ENCODE measurements at places on chromosomes 2 and 18.

GRCh38 chr2:236284208-236284607, 20.0 kb upstream of the ASB18 start:
- no peak for DNase-seq

- DNase-seq = peak; percentile 58
These were observed 1.1 kb downstream of the RNF103 start for GRCh38 chr2:86622519-86623042.

GRCh38 chr2:212548455-212548819, 9.8 kb upstream of the ERBB4 start:
- no peak for DNase-seq

- DNase-seq = no peak
These were observed 22.0 kb downstream of the EFHD1 start for GRCh38 chr2:232655392-232655791.

- no peak for DNase-seq
These were observed 20.1 kb upstream of the MYO1B start for GRCh38 chr2:191225126-191225525.

GRCh38 chr2:221514305-221515040, 57.6 kb downstream of the EPHA4 start:
- no peak for DNase-seq

DNA sequence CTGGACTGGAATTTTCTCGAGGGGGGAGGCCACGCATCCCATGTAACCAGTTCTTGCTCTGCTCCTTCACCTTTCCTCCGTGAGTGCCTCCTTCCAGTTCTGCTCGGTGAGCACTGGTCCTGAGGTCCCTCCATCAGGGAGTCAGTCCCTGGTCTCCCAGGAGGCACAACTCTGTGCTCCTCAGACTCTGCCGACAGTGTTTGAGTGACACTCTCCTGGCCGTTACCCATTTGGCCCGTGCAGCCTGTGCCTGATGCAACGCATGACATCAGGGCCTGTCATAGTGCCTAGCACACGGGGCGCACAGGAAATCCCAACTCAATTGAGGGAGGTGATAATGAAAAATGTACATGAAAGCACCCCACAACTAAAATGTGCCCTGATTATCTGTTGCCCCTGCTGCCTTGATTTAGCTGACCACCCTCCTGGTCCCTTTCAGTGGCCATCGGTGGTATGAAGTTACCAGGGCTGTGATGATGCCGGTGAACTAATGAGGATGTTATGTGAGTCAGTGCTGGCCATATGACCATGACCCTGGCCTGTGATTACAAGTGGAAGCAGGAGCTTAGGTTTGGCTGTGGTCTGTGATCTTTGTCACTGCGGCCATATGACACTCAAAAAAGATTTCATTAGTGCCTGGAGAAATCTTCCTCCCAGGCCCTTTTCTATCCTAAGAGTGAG, 144.6 kb downstream of the TDRD15 start:
- no peak for DNase-seq

GRCh38 chr18:39845631-39846030, 2109.4 kb upstream of the PIK3C3 start:
- DNase-seq = no peak

- DNase-seq = no peak
These were observed 32.5 kb downstream of the DOCK10 start for GRCh38 chr2:225009768-225010167.

DNA sequence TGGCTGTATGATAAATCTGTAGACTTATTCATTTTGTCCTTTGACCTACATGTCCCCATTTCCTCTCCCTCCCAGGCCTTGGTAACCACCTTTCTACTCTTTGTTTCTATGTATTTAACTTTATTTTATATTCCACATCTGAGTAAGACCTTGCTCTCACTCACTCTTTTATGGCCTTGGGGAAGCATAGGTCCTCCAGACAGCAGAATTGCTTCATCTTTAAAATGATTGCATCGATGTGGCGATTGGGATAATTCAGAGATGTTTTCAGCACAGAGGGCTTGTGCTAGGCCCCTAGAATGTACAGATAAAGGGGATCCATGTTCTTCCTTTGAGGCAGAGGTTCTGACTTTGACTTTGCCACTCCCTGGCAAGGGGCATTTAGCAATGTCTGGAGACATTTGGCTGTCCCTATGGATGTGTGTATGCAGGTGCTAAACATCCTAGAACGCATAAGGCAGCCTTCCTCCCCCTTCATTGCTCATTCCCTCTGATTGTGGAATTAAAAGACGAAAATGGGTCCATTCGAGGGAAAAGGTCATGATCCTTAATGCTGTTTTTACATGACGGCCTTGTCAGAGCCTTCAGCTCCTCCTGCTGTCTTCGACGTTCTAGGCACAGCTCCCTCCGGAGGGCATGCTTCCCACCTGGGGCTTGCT, 1.2 kb upstream of the GPR39 start:
- DNase-seq = no peak

- no peak for DNase-seq
These were observed 34.1 kb downstream of the PARD6G start for GRCh38 chr18:80213182-80213581.

- no peak for DNase-seq
These were observed 77.9 kb upstream of the MCFD2 start for GRCh38 chr2:46993501-46993900.

DNA sequence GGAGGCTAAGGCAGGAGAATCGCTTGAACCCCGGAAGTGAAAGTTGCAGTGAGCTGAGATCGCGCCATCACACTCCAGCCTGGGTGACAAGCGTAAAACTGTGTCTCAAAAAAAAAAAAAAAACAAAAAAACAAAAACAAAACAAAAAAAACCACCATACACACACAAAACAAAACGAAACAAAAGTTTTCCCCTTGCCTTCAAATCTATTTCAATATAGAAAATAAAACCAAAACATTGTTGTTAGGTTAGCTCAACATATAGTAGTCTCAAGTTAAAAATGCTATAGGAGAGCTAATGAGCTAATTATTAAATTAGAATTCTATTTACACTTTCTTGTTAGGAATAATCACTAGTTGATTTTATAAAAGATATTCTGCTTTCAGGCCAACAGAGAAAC, 43.3 kb downstream of the FBXO11 start:
- DNase-seq = no peak

DNA sequence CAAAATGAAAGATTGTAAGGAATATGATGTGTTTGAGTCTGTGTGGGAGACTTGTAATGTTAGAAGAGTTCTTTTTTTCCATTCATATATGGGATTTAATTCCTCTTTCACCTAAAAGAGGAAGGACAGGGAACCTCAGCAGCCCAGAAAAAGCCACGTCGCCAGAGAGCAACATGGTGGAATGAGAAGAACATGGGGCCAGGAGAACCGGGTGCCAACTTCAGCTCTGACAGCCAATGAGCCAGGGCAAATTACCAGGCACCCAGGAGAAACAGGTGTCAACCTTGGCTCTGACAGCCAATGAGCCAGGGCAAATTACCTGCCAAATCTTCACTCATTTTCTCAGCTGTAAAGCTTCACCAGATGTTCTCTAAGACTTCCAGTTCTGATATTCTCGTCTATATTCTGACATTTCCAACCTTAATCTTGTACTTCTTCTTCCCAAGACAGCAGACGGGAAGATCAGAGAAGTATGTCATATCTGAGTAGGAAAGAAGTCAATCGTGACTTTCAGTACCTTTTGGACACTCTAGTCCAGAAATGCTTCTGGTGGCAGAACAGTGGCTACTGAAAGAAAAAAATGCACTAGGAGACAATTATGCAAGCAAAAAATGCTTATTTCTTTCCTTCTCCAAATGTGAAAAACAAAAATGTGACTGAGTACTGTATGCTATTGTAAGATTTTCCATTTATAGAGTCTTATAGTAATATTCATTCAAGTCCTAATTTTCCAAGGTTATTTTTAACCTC, 79.2 kb upstream of the COL5A2 start:
- DNase-seq = no peak

- DNase-seq = no peak
These were observed 32.5 kb downstream of the GAREM1 start for GRCh38 chr18:32438173-32438572.

DNA sequence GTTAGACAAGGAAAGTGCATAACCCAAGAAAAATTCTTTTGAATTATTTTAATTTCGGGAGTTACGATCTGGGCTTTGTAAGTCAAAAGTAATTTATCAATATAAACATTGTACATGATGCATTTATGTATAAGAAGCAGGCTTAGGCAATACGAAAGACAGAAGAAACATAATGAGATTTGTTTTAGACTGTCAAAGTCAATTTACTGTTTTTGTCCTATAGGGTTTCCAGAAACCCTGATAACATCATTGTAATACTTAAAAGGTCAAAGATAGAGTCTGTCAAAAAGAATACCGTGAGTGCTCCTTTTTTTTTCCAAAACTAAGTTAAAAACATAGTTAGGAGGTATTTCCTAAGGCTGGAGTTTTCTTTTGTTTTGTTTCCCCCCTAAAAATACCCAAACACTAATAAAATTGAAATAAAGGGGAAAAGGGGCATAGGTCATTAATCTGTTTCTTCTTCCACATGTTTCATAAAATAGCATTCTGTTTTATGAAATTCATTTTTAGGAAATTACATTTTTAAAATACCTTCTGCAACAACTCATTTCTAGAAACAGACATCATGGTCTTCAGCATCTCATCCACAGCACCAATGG, 16.1 kb downstream of the C1D start:
- DNase-seq = no peak

DNA sequence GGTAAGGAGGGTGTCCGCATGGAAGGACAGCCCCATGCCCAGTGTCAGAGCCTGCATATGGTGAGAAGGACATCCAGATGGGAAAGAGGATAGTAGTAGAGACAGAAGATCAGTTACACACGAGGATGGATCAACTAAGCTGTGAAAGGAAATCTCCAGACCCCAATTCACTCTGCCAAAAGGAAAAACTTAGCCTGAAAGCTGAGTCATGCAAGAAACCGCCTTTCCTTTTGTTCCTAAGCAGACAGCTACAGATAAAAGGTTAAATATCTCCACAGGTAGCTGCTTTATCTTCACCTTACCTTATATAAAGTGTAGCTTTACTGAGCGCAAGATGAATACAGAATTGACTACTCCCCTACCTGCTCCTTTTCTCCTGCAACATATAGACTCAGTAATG, 67.3 kb upstream of the LGALSL start:
- DNase-seq = no peak

GRCh38 chr2:233094614-233095013, 34.5 kb downstream of the INPP5D start:
- DNase-seq = no peak

- DNase-seq = no peak
These were observed 201.3 kb upstream of the CXCR4 start for GRCh38 chr2:136319237-136319636.

DNA sequence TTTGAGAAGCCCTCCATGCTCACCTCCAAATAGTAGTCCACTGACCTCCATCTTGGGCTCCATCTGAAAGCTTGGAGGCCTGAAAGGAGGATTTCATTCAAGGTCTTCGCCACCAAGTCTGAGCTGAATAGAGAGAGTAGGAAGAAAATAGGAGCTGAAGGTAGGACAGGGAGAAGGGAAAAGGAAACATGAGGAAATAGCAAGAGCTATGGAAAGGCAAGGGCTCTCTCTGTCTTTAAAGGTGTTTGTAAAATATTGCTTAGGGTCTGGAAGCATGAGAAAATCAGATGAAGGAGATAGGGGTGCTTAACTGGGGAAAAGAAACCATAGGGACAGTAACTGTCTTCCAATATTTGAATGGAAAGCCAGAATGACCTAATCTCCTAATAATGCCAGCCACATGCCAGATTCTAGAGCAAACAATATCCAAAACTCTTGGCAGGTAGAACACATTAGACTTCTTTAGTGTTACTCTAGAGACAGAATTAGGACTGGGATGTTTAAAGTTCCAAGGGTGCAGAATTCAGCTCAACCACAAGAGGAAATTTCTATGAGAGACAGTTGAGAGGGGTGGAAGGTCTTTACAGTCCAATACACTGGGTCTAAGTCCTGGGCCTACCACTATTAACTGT, 67.4 kb downstream of the NAB1 start:
- no peak for DNase-seq

DNA sequence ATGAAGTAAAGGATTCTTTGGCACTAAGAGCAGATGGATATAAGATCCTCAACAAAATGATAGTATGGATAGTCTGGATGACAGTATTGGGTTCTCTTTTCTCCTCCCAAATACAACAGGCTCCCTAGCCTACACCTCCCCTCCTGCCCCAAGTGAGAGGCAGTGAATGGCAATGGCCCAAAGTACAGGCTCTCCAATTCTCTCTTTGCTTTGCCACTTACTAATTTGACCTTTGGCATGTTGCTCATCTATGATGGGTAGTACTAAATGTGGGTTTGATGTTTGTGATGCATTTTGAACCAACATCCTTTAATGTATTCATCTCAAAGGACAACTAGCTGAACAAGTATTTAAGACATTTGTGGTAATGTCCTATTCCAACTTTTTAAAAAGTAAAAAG, 65.9 kb downstream of the EIF5B start:
- DNase-seq = no peak

GRCh38 chr18:28176698-28176947, 307 bp downstream of the CDH2 start:
- DNase-seq = no peak

DNA sequence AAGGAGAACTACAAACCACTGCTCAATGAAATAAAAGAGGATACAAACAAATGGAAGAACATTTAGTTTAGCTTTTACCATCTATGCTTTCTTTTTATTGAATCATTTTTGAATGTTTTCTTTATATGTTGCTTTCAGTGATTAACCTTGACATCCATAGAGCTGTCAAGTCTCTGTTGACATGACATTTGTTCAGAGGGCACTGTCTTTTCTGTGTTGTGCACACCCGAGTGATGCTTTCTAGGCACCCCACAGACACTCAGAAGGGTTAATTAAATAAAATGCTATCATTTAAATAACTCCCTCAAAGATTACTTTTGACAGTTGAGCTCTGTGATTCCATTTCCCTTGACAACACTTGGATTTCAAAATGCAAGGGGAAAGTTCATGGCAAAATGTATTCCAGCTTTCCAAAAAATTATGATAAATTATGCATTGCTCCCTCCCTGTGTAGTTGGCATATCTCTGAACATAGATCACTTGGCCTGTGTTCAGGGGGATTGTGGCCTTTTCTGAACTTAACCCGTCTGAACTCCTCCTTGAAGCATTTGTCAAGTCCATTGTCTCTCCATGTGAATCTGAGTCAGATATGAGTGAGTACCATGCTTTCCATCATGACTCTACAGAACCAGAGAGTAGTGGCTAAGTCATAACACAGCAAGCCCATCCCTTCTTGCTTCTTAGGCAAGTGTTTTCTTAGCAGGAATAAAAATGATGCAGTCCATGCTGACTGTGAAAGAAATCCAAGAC, 372.6 kb downstream of the RPRM start:
- DNase-seq = no peak

- no peak for DNase-seq
These were observed 18.7 kb downstream of the MAPRE3 start for GRCh38 chr2:26989156-26989555.
